ENCODE measurements at places on chromosomes 12 and 14.

DNA sequence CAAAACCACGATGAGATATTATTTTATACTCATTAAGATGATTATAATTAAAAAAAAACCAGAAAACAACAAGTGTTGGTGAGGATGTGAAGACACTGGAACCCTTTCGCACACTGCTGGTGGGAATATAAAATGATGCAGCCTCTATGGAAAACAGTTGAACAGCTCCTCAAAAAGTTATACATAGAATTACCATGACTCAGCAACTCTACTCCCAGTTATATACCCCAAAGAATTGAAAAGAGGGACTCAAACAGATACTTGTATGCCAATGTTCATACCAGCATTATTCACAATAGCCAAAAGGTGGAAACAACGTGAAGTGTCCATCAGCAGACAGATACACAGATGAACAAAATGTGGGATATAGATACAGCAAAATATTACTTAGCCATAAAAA, 53.1 kb downstream of the TAOK3 start:
- DNase-seq = no peak

GRCh38 chr12:25135531-25136154, 59.3 kb downstream of the DNAI7 start:
- no peak for DNase-seq

DNA sequence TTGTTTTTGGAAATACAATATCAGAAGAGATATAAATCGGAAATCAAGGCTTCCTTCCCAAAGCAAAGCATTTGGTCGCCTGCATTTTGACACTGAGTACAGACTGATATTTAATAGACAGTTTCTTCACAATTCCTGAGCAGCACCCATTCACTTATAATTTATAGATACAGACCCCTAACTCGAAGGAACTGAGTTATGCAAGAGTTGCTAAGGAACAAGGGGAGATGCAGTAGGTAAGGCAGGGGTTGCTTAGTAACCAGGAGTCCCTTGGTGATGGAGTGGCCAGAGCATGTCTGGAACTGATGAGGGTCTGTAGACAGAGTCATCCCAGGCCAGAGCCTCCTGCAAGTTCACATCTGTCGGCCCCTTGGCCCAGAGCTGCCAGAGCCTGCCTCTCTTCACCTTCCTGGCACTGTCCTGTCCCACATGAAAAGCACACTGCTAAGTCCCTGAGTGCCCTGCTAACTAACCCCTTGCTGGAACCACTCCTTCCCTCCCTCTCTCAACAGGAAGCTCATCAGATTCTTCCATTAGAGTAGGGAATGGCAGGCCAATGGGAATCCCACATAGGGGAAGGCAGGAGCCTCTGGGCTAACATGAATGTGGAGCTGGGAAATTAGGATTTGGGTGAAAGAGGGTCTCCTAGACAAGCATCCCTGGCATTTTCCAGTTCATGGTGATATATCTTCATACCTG, 3.6 kb upstream of the DHRS2 start:
- no peak for DNase-seq

- no peak for DNase-seq
Observed at GRCh38 chr14:64953661-64954060, 11.1 kb upstream of the GPX2 start.

DNA sequence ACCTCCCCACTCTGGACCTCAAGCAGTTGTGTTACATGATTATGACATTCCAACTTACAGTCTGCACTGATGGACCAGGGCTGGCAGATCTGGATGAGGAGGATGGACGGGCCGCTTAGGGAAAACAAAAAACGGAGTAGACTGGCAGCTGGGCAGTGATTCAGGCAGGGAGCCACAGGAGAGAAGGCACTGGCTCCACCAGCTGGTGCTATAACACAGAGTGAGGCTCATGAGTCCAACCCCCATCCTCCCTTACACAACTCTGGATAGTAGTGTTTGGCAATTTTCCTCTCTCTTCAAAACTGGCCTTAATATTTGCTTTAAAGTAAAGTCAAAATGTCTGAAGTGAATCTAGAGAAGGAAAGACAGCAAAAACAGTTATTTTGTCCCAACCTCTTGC, 9.7 kb upstream of the RIC8B start:
- no peak for DNase-seq

GRCh38 chr12:115609347-115609746, 668.1 kb downstream of the MED13L start:
- DNase-seq = no peak

DNA sequence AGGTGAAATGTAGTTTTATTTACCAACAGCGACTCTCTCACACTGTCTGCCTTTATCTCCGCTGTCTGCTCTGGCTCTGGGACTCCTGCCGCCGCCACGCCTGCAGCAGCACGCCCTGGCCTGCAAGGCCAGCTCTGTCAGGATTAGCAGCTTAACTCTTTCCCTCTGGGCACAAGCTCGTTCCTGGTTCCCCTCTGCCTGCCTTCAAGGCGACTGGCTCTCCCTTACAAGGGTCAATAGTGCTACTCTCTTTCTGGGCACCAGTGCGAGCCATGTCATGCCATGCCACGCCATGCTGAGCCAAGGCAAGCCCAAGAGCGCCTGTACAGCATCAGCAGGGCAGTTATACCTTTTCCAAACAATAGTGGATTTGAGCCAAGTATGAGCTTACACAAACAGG, 3.6 kb upstream of the CLEC2B start:
- DNase-seq = no peak

- DNase-seq = peak; percentile 75
Observed at GRCh38 chr12:89352492-89353187, at the start of gene DUSP6. DUSP6 (minus strand) TSS chr12:89352501; CDS start chr12:89352039, 462 bp downstream.

DNA sequence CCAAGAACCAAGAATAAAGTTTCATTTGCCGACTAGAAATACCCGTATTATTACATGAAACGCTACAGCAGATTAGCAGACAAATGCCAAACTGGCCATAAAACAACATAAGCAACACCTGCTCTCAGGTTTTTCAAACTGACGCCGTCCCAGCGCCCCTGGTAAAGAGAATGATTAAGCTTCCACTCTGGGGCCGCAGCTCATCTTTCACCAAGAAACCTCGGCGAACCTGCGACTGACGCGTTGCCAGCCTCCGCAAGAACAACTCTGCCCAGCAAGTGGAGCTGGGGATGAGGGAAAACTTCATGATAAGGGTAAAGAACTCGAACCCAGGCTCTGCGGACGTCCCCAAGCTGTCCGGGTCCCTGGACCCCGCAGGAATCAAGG, 530 bp downstream of the ARL1 start:
- DNase-seq = peak; percentile 1

- DNase-seq = no peak
Observed at GRCh38 chr14:65357113-65357512, 55.4 kb upstream of the FUT8 start.

- peak; percentile 60 for DNase-seq
Observed at GRCh38 chr14:75230140-75230792, 48.4 kb upstream of the FOS start.

GRCh38 chr12:62668782-62669181, 202.2 kb downstream of the MON2 start:
- no peak for DNase-seq

DNA sequence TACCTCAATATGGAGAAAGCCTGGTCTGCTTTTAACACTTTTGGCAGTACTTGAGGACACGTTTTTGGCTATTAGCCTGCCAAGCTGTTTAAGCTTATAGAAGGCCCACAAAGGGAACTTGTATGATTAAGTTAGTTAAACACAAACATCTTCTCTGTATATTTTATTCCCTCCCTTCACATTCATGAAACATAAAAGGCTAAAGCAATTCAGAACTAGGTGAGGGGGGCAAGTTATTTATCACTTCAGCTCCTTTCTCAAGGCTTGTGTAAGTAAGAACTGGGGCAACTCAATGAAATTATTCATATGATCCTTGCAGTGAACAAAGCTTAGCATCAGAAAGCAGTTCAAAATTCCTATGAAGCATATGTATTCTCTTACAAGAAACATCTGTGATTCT, 7.5 kb downstream of the PRICKLE1 start:
- DNase-seq = no peak

DNA sequence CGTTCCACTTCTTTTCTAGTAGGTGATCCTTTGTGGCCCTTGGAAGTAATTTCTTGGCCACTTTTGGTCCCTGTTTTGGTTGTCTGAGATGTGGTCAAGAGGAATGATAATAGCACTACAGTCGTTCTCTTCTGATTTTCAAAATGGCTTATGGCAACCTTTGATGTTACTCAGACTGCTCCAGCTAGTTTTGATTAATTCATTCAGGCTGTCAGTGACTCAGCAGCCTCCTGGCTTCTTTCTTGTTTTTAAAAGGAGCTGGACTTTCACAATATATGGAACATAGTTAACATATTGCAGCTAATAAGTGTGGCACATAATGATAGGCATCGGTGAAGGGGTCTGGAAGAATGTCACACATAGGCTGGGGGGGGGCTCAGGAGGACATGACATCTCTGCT, 47.3 kb downstream of the WDR20 start:
- no peak for DNase-seq

- no peak for DNase-seq
Observed at GRCh38 chr12:131390412-131391334, 320.2 kb upstream of the SFSWAP start.

GRCh38 chr12:131217024-131217586, 263.4 kb downstream of the ADGRD1 start:
- DNase-seq = no peak

DNA sequence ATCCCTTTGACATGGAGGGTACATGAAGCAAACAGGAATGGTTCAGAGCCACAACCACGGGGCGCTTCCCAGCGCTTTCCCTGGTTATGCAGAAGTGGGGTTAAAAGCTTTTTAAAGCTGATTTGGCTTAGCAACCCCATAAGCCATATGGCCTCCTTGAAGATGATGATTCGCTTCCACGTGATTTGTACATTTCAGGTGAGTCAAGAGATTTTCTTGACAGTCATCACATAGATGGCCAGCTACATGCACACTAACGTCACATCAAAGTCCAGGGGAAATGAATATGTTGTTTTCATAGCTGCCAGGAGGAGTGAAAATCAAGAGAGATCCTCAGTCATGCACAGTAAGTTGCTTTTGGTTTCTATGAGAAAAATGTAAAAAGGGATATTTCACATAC, 309.7 kb downstream of the TMEM132D start:
- DNase-seq = no peak

DNA sequence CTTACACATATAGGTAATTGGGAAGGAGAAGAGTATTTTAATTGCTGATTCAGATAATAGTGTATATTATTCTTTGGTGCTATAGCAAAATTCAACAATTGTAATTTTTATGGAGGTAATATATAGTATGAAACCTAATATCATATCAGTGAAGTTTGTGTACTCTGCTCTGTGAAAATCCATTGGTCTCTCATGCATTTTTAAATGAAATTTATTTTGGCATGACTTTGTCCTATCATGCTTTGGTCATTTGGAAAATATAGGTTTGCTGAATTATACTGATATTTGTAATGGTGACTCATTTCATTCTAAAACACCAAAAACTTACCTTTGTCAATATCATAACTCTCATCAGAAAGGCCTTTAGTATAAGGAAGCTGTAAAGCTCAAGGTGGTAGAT, 962.0 kb upstream of the NOVA1 start:
- DNase-seq = no peak

DNA sequence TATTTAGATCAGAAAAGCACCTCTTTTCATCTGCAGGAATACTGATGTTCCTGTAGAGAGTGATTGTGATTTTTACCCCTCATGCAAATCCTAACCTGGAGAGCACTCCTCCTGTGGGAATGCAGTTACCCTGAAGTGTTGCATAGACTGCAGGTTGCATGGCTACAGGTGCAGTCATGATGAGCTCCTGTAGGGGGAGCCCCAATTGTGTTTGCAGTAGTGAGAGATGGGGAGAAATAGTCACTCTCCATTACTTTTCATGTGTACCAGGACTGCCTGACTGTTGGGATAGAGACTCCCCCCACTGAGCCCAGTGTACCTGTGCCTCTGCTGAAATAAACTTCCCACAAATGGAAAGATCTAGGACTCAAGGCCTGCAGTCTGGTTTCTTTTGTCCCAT, 1086.5 kb downstream of the SLC6A15 start:
- no peak for DNase-seq

DNA sequence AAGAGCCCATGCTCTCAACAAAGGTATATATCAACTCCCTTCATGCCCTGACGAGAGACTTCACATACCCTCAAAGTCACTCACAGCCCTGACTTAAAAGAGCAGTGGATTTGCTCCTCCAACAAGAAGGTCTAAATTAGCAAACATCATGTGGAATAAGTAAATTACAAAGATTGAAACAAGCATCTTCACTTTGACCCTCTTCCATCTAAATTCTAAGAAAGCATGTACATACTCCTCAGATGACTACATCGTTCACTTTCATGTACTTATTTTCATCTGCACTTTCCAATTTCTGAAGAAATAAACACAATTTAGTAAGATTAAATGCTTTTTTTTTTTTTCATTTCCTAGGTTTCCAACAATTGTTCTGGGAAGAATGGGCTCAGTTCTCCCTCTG, 38.6 kb upstream of the KRR1 start:
- DNase-seq = no peak

GRCh38 chr14:71658261-71658860, 273.9 kb upstream of the RGS6 start:
- no peak for DNase-seq

- DNase-seq = no peak
Observed at GRCh38 chr12:70260646-70261045, 17.4 kb downstream of the CNOT2 start.

- no peak for DNase-seq
Observed at GRCh38 chr14:103594265-103594664, 31.5 kb downstream of the COA8 start.

DNA sequence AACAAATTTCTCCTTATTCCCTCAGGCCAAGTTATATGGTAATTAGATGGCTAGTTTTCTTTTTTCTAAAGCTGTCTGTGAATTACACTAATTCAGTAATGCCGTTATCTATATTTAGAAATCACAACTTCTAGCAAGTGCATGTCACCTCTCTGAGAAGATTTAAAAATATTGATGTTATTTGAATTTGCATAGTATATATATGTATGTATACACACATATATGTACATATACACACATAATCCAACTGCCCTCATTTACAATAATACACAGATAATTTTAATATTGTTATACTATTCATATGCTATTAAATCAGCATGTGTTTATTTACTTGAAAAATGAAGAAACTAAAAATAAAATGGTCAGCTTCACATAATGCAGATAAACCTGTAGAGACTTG, 563.9 kb downstream of the SLC16A7 start:
- DNase-seq = no peak

DNA sequence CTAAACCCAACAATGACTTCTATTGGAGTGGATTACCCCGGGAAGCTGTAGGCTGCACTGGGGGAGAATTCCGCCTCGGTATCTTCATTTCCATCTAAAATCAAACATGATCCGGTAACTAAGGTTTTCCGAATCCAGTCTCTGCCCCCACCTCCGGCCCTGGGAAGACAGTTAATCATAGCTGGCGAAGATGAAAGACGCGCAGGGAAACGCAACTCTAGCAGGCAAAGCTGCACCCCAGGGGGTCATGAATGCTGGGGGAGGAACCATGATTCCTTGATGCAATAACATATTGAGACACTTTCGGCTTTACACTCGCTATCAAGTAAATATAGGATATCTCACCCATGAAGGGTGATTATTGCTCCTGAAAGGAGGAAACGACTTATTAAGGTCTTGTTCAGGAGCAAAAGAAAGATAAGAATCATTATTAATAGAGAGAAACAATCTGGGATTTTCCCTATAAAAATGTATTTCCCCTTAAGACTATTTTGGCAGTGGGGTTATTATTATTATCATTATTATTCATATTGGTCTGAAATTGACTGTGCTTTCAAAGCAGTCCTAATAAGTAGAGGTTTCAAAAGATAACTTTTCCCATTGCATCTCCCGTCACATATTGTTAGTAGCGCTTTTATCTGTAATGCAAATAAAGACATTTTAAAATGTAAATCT, 614.9 kb downstream of the VRK1 start:
- DNase-seq = no peak
